NCI-H510A treated with DMSO at 0.1 percent for 48 hours (cell line): ENCODE measurements at places on chromosomes 4 and X.
A peak's percentile ranks its signal among the peaks of the same experiment; 100 is the strongest.

DNA sequence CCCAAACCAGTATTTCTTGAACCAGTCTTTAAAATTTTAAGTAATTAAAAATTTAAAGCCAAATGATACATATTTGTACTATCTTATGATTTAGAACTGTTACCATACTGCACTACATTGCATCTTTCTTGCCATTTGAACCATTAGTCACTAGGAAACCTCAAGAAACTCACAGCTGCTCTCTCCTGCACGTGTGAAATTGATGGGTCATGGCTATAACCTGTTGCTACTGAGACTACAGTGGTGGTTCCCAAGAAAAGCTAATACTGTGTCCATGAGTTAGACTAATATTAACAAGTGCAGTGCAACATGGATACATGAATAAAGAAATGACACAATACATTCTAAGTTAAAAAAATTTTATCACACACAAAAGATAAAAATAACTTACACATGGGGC, 88.4 kb downstream of the PDE5A start:
- DNase-seq: no peak

DNA sequence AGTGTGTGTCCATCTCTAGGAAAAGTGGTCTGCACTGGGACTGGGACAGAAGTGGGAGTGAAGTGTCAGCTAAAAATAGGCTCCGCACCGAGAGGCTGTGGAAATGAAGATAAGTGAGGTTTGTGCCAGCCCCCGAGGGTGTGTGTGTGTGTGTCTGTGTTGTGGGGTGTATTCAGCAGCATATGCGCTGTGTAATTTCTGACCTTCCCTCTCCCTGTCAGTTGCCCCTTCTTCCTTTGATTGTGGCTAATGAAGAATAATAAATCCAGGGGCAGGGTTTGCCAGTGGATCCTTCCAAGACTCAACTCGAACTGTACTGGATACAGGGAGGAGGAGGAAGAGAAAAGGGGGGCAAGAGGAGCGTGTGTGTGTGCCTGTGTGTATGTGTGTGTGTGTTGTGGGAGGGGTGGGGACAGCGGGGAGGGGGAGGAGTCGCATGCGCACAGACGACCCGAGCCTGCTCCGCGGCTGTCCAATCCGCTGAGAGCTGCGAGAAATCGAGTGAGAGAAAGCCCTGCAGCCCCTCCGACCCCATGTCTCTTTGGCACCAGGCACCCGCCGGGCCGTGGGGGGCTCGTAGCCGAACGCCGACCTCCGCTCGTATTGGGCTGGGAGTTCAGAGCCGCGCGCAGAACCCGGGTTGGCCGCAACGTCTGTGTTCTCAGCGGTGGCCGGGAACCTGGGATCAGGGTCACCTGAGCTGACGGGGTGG, 916 bp upstream of the POU4F2 start:
- DNase-seq: peak; percentile 55

DNA sequence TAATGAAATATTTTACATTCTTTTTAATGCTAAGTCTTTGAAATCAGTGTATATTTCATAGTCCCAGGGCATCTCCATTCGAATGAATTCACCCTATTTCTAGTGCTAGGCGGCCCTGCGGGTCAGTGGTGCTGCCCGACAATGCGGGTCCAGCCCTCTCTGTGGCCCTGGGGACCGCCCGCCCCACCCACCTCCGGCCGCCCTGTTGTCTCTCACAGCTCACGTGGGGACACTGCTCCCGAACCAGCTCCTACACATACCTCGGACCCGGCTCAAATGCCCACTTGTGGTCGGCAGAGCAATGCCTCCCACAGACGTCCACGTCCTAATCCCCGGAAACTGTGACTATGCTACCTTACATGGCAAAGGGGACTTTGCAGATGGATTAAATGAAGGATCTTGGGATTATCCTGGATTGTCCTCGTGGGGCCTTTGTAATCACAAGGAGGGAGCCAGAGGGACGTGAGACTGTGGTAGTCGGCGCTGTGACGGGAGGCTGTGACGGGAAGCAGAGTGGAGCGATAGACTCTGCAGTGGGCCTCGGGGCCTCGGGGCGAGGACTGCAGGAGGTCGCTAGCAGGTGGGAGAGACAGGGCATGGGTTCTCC, 92.3 kb upstream of the PSAPL1 start:
- DNase-seq: no peak

GRCh38 chr4:145231906-145232700, 51.7 kb upstream of the OTUD4 start:
- no peak for DNase-seq

GRCh38 chr4:7377223-7377865, 57.4 kb downstream of the PSAPL1 start:
- no peak for DNase-seq

DNA sequence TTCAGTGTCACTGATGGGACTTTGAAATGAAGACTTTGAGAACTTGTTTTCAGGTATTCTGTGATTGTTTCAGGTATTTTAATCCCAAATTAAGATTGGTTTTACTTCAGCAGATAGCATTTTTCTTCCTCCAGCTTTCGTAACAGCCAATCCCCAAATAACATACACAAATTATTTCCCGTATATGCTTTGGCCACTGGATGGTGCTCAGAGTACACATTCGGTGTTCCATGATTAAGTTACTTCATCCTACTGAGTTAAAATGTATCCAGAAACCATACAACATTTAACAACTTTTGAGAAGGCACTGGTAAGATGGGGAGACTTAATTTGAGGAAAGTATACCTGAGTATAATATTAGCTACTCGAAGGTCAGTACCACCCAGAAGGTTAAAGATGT, 233.4 kb upstream of the FAM47A start:
- DNase-seq: peak; percentile 3

GRCh38 chrX:37854148-37854547, 6.8 kb upstream of the DYNLT3 start:
- no peak for DNase-seq

- DNase-seq: no peak
Measured at GRCh38 chr4:81137446-81137845, 77.6 kb downstream of the PRKG2 start.

GRCh38 chrX:29902004-29902403, 313.4 kb upstream of the MAGEB2 start:
- DNase-seq: no peak

DNA sequence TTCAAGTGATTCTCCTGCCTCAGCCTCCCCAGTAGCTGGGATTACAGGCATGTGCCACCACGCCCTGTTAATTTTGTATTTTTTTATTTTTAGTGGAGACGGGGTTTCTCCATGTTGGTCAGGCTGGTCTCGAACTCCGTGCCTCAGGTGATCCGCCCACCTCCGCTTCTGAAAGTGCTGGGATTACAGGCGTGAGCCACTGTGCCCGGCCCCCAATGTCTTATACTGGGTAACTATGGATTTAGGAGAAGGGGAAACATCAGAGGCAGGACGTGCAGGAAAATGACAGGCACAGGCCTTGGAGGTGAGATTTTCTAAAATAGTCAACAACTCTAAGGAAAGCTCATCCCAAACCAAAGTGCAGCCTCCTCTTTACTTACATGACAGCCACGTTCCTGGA, 11.1 kb upstream of the TSPYL2 start:
- no peak for DNase-seq

DNA sequence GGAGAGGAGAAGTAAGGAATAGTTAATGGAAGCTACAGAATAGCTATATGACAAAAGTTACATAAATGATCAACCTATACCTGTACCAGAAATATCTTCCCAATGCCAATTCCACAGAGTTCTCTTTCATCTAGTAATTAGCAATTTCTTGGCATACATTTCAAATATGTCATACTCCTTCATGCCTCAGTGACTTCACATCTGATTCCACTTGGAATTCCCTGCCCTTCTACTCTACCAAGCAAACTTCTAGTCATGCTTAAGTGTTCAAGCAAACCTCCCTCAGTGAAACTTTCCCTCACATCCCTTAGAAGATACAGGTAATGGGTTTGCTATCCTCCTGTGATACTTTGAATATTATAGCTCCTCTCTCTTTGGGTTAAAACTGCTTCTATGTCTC, 127.1 kb downstream of the KLHL13 start:
- no peak for DNase-seq

- DNase-seq: no peak
Measured at GRCh38 chr4:102535398-102536082, 34.4 kb downstream of the NFKB1 start.

DNA sequence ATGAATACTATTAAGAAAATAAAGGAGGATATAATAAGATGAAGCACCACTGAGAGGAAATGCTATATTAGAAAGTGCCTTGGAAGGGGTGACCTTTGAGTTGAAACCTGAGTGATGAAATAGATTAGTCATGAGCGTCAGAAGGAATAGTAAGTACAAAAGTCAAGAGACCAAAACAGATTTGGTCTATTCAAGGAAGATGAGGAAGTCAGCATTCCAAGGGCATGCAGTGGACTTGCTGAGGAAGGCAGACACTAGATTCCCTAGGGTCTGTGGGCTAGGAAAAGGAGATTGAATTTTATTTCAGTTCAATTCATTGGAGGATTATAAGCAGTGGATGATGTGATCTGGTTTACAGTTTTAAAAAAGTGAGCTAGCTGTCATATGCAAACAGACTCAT, 73.0 kb upstream of the WDFY3 start:
- no peak for DNase-seq

- no peak for DNase-seq
Measured at GRCh38 chrX:13008189-13008533, 33.3 kb downstream of the TMSB4X start.

GRCh38 chr4:10204401-10205058, 87.9 kb upstream of the WDR1 start:
- DNase-seq: no peak

- no peak for DNase-seq
Measured at GRCh38 chr4:149296503-149296902, 519.1 kb downstream of the IQCM start.

DNA sequence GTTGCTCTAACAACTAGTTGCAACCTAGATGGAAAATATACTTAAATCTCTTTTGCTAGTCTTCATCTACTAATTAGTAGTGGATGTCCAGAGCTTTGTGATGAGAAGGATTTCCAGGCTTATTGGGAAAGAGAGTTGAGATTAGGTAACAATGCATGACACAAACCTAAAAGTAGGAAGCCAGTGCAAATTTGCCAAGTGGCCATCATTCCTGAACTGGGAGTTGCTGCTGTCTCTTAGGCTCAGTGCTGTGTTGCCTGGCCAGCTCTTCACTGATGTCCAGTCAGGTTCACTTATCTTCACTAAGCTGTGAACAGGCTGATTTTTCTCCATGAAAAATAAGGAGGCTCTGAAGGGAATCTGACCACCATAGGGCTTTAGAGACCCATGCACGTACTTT, 105.6 kb upstream of the AMOT start:
- no peak for DNase-seq

DNA sequence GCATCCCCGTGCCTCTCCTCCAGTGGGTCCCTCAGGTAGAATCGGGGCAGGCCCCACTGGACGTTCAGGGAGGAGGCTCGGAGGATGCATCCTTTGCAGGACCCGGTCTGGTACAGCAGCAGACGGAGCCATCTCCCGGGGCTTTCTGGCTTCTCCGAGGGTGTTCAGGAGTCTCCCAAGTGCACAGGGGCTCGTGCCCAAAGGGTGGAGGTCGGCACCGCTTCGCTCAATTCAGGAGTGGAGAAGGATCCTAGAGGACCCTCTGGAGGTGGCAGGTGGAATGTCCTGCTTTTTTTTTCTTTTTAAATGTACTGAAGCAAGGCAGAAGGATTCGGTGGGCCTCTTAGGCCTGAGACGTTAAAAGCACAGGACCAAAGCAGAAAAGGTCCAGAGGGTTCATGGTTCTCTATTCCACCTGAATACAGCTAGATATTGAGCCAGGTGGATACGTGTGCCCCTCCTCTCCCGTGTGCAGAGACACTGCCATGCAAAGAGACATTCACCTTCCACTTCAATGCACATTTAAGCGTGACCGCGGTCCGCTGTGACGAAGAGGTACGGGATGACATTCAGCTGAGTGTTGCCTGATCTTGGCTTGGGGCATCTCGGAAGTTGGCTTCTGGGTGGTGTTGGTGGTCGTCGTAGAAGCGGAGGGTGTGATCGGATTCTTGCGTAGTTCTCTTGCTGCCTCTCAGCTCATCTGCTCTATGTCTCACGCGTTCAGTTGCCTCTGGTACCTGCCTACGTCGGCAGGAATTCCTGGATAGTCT, 281.2 kb upstream of the AGTR2 start:
- no peak for DNase-seq

GRCh38 chr4:161252520-161253141, 911.2 kb downstream of the FSTL5 start:
- no peak for DNase-seq

GRCh38 chrX:10350981-10351380, 194.2 kb downstream of the CLCN4 start:
- DNase-seq: no peak

GRCh38 chr4:83340692-83341343, 6.2 kb upstream of the HPSE start:
- DNase-seq: no peak

DNA sequence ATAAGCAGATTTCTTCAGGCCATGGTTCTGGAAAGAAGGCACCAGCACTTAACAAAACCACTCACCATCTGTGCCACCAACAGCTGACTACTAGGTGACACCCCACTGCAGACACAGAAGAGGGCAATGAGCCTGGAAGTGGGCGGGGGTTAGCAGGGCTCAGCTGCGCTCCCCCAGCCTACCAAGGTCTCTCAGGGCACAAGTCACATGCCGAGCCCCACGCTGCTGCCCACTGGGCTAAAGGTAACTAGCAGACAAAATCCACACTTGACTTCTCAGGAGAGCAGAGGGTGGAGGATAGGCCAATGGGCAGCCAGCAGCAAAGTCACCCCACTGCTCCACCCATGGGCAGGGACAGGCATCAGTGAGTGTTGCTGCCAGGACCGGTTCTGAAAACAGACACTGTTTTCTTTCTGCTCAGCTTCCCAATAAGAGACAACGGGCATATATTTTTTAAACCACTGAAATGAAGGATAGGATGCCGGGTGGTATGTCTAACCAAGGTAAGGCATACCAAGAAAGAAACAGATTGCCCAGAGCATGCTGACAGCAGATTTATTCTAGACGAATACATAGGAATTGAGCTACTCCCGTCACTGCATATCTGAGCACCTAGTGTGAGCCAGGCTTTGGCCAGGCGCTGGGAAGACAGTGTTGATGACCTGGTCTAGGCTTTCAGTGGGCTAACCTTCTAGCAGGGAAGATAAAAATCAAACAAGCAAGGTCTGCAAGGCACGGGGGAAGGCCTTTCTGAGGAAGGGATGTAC, 20.1 kb downstream of the ACSL1 start:
- peak; percentile 43 for DNase-seq

- no peak for DNase-seq
Measured at GRCh38 chr4:57037982-57038604, 59.4 kb downstream of the POLR2B start.
